ENCODE measurements at places on chromosomes 12 and 14. TPM values are rescaled to one million over a fixed set of nuclear protein-coding genes. Genes with fewer than 3 reads are reported as not detected.

CAPZA3 gene
- not detected for total RNA-seq

GPR162 gene
- total RNA-seq: 5.7 TPM

ZC2HC1C gene
- 0.99 TPM for total RNA-seq

PSMB11 gene
- total RNA-seq: not detected

SOX5 gene
- 6.8 TPM for total RNA-seq

OAS1 gene
- 0.75 TPM for total RNA-seq

CLMN gene
- total RNA-seq: 0.12 TPM

DDX11 gene
- total RNA-seq: 15.1 TPM

PLCZ1 gene
- total RNA-seq: 0.06 TPM

FIGNL2 gene
- total RNA-seq: under 0.01 TPM

NXPH4 gene
- total RNA-seq: 1.2 TPM

FLRT2 gene
- total RNA-seq: 2.8 TPM

SCNN1A gene
- total RNA-seq: not detected

PDE6H gene
- total RNA-seq: not detected

CLEC1B gene
- total RNA-seq: not detected

TCTN2 gene
- total RNA-seq: 11.6 TPM

PRIMA1 gene
- total RNA-seq: not detected

CAPS2 gene
- total RNA-seq: 15.9 TPM

FKBP11 gene
- 15.9 TPM for total RNA-seq

A2M gene
- total RNA-seq: 6.7 TPM

P2RX2 gene
- not detected for total RNA-seq

ZNF385A gene
- 0.92 TPM for total RNA-seq

GLTP gene
- 58.8 TPM for total RNA-seq

NTS gene
- total RNA-seq: 0.44 TPM

GNG2 gene
- total RNA-seq: 11.8 TPM

CISTR gene
- total RNA-seq: not detected

BAZ1A gene
- total RNA-seq: 21.9 TPM

VTI1B gene
- total RNA-seq: 94.6 TPM

PMCH gene
- not detected for total RNA-seq

SARNP gene
- 113 TPM for total RNA-seq

DYNLL1 gene
- 377 TPM for total RNA-seq

SMCO2 gene
- 0.13 TPM for total RNA-seq

FGF23 gene
- total RNA-seq: not detected

KLRG1 gene
- 0.53 TPM for total RNA-seq

CEBPE gene
- total RNA-seq: not detected

VWF gene
- total RNA-seq: 2.5 TPM
